Activated CD8-positive, alpha-beta memory T cell treated with anti-CD3 and anti-CD28 coated beads for 24 hours (primary cell): ENCODE measurements at places on chromosomes 2 and 18.

DNA sequence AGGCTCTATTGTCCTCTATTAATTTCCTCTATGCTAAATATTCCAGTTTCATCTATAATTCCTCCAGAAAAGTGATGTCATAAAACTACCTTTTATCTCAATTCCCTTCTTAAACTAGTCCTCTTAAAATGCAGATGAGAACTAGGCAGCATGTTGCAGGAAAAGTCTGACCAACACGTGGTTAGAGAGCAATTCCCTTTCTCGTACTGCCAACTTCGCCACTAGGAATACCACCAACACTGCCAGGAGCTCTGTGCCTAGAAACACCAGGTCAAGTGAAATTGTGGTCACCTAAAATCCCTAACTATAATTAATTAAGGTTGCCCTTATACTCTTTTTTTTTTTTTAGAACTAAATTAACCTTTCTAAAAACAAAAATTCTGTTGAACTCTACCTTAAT lies 127.7 kb downstream of the PPP1R1C start:
- no peak for DNase-seq

- DNase-seq, result no peak
Measured at GRCh38 chr2:69618362-69618761, 25.2 kb downstream of the AAK1 start.

- no peak for DNase-seq
Measured at GRCh38 chr2:233062451-233062850, 2.3 kb downstream of the INPP5D start.

GRCh38 chr2:68970566-68971265 lies 3.7 kb upstream of the GKN1 start:
- DNase-seq, result no peak

- no peak for DNase-seq
Measured at GRCh38 chr18:75828379-75828778, 400.9 kb upstream of the SMIM21 start.

DNA sequence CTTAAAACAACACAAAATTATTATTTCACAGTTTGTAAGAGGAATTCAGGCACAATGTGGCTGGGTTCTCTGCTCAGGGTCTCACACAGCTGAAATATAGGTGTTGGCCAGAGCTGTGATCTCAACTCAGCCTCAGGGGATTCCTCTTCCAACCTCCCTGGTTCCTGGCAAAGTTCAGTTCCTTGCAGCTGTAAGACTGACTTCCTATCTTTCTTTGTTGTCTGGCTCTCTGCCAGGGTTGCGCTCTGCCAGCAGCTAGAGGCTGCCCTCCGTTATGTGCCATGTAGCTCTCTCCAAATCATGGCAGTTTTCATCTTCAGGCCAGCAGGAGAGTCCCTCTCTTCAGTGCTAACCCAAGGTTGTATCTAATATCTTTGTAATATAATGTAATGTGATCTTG lies 272.5 kb upstream of the KCNJ3 start:
- DNase-seq, result no peak

GRCh38 chr2:130834931-130835765 lies 1.6 kb upstream of the ARHGEF4 start:
- DNase-seq, result no peak

GRCh38 chr2:43941966-43942365 lies 53.8 kb downstream of the LRPPRC start:
- no peak for DNase-seq
